SJSA1 (cell line): ENCODE measurements at places on chromosomes 13 and 19. TPM values are rescaled to one million over a fixed set of nuclear protein-coding genes. Genes with fewer than 3 reads are reported as not detected.

GFY gene
- not detected in 2 replicates for total RNA-seq

DPY19L3 gene
- 15.3 and 34.0 TPM in 2 replicates for total RNA-seq

ZGLP1 gene
- 1.2 TPM in 1 of 2 replicates, not detected in the other for total RNA-seq

TUBB4A gene
- total RNA-seq = not detected in 2 replicates

OR7D2 gene
- total RNA-seq = 0.03 TPM in 1 of 2 replicates, not detected in the other

CACNG8 gene
- not detected in 2 replicates for total RNA-seq

GRCh38 chr13:43544631-43545030, 242.1 kb downstream of the ENOX1 start:
- no peak overlapping the region for H3K4me3 ChIP-seq
- no peak for DNase-seq
- no peak overlapping the region for H3K27ac ChIP-seq
- no peaks in the 10 kb centered on the region for H3K36me3 ChIP-seq
- peaks cover 5% of the 10 kb centered on the region; the same call in 1 of the 2 replicates for H3K4me1 ChIP-seq

- peak; percentile 40 for DNase-seq
- peaks cover 71% of the 10 kb centered on the region for H3K36me3 ChIP-seq
- H3K4me1 ChIP-seq = peaks cover 6% of the 10 kb centered on the region
- H3K4me3 ChIP-seq = no peak overlapping the region
Measured at GRCh38 chr19:17209126-17210036, 5.8 kb upstream of the USE1 start.

GRCh38 chr13:66657165-66657881, 572.8 kb downstream of the PCDH9 start:
- peaks cover 19% of the 10 kb centered on the region for H3K4me1 ChIP-seq
- no peaks in the 10 kb centered on the region for H3K27me3 ChIP-seq
- no peaks in the 10 kb centered on the region for H3K36me3 ChIP-seq
- DNase-seq = peak; percentile 90
- peak overlapping the region; percentile 86 for H3K27ac ChIP-seq

DNA sequence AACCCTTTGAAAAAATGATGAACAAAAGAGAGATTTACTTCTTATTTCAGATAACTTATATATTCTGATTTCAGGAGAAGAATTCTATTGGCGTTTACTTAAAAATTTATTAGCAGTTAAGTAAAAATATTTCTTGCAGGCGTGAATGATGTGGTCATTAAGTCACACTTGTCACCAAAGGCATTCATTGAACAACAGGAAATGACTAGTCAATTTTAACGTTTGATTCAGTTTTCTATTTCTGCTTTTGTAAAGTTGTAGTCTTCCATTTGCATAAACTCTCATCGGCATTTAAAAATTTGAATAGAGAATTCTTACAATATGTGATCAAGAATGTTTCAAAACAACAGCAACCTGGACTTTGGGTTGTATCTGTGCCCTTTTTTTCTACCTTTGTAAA, 83.4 kb downstream of the GPR12 start:
- H3K27ac ChIP-seq = no peak overlapping the region
- H3K27me3 ChIP-seq = no peaks in the 10 kb centered on the region
- no peak for DNase-seq
- H3K36me3 ChIP-seq = no peaks in the 10 kb centered on the region
- H3K4me3 ChIP-seq = no peak overlapping the region

DNA sequence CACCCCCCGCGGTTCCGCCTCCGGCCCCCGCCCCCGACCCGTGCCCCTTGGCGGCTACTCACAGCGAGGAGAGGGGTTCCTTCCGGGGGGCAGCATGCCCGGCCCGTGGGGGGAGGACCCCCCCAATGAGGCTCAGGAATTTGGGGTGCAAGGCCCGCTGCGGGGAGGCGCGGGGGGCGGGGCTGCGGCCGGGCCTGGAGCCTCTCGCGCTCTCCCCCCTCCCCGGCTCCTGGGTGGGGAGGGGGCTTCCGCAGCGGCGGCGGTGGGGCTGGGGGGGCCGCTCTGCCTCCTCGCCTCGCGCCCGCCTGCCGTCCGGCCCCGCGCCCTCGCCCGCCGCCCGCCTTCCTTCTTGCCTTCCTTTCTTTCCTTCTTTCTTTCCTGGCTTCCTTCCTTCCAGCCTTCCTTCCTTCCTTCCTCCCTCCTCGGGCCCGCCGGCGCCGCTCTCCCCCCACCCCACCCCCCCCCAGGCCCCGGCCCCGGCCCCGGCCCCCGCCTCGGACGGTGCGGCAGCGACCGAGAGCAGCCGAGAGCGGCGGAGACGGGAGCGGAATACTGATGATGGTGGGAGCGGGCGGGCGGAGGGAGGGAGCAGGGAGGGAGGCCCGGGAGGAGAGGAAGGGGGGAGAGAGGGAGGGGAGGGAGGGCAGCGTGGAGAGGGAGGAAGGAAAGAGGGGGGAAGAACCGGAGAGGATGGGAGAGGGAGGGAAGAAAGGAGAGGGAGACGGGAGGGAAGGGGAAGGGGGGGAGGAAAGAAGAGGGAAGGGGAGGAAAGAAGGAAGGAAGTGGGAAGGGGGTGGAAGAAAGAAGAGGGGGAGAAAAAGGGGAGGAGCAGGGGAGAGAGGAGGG, at the start of gene LRRC4B:
Gene LRRC4B (minus strand): TSS at position 554 of the 846 bp plus-strand sequence. CDS start 19,597 bp downstream, outside the sequence.
- no peaks in the 10 kb centered on the region for H3K36me3 ChIP-seq
- H3K4me1 ChIP-seq = no peaks in the 10 kb centered on the region
- DNase-seq = no peak
- H3K27ac ChIP-seq = no peak within 1 kb of the TSS
- H3K27me3 ChIP-seq = peaks cover 31% of the 10 kb centered on the region
- no peak within 1 kb of the TSS for H3K4me3 ChIP-seq

DNA sequence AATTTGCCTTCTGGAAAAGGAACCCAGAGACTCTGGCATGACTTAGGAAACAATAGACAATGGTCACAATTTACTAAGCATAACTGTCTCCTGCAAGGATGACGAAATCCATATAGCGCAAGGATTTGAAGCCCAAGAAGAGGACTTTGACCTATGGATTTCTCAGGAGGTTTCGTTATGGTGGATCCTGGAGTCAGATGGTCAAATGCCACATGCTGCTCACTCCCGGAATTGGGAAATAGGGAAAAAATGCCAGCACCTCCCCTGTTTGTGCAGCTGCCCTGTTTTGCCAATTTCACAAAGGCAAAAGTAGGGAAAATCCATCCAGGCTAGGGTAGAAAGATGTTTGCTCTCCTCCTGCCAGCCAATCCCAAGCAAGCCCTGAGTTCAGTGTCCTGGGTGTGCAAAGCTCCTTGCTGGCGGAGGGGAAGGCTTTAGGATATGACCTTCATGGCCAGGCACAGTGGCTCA, 23.4 kb downstream of the RDH8 start:
- H3K27ac ChIP-seq = no peak overlapping the region
- H3K36me3 ChIP-seq = no peaks in the 10 kb centered on the region
- no peak for DNase-seq
- no peaks in the 10 kb centered on the region for H3K4me1 ChIP-seq

DNA sequence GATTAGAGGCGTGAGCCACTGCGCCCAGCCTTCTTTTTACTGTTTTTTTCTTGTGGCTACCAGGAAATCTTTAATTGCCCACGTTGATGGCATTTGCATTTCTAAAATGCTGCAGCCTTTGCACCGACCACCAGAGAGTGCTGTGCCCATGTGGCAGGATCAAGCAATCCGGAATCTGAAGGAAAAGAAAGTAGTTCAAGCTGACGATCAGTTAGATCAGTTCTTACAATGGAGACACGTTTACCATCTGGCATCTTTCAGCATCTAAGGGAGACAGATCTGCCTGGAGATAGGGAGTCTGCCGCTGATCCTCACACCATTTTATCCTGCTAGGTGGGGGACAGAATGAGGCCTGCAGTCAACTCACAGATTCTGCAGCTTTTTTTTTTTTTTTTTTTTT, 19.9 kb downstream of the TINCR start:
- H3K4me3 ChIP-seq = no peak overlapping the region
- no peaks in the 10 kb centered on the region for H3K4me1 ChIP-seq
- H3K36me3 ChIP-seq = no peaks in the 10 kb centered on the region
- no peak for DNase-seq

DNA sequence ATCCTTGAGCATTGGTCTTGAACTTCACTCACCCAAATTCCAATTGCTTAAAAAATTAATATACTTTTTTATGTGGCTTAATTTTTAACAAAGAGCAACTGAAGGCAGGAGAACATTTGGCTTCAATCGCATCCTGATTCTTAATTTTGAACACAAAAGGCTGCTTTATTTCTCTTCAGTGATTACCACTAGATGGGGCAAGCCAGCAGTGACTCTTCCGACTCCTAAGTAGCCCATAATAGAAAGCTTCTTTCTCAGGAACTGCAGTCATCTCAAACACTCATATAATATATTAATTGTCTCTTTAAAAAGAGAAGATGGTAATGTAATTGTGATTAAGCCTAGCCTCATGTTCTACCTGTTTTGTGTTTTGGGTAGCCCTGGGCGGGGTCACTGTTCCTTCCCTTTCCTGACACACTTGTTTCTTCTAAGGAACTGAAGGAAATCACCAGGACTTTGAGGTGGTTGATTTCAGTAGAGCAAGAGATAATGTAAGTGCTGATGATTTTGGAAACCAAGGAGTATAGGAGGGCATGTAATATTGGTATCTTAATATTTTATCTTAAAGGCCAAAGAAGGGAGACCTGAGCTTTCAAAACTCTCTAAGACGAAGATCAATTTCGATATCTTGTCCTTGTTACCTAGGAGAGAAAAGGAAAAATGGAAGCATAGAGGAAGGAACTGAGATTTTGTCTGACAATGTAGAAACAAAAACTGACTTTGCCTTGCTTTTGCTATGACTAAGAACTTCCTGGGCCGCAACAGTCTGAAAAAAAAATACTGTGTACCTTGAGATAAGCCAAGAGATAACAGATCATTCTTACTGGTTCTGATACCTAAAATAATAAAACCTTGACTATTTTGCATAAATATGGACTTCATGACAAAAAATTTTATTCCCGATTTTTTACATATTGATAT, 73.1 kb downstream of the TNFSF13B start:
- H3K27ac ChIP-seq = no peak overlapping the region
- H3K4me1 ChIP-seq = no peaks in the 10 kb centered on the region
- no peak overlapping the region for H3K4me3 ChIP-seq
- H3K36me3 ChIP-seq = no peaks in the 10 kb centered on the region
- peak; percentile 40 for DNase-seq

GRCh38 chr19:13961826-13962698, 9.8 kb downstream of the DCAF15 start:
- H3K27ac ChIP-seq = no peak overlapping the region
- peaks cover 16% of the 10 kb centered on the region for H3K4me1 ChIP-seq
- H3K4me3 ChIP-seq = no peak overlapping the region
- no peaks in the 10 kb centered on the region for H3K27me3 ChIP-seq
- H3K36me3 ChIP-seq = peaks cover 65% of the 10 kb centered on the region
- no peak for DNase-seq

- no peak for DNase-seq
- no peaks in the 10 kb centered on the region for H3K36me3 ChIP-seq
- H3K27ac ChIP-seq = no peak overlapping the region
- H3K4me1 ChIP-seq = no peaks in the 10 kb centered on the region
- H3K27me3 ChIP-seq = peaks cover 42% of the 10 kb centered on the region
Measured at GRCh38 chr13:112079696-112080095, 12.7 kb downstream of the SOX1 start.

DNA sequence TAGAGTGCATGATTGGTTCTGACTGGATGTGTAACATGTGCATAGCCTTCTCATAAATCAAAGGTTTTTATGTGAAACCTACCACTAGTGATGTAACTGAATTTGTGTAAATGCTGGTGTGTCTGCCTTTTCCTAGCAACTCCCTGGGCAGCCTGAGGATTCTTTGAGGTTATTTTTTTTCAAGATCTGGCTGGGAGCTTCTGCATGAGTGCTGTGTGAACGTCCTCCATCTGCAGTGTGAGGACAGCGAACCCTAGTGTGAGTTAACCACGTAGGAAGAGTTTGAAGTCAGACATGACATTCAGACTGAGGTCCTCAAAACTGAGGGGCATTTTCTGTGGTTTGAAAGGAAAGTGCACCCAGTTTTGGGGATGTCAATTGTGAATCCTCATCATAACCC, 39.9 kb downstream of the DPRX start:
- DNase-seq = no peak
- no peak overlapping the region for H3K4me3 ChIP-seq
- no peaks in the 10 kb centered on the region for H3K36me3 ChIP-seq
- H3K4me1 ChIP-seq = no peaks in the 10 kb centered on the region
- H3K27me3 ChIP-seq = no peaks in the 10 kb centered on the region
- H3K27ac ChIP-seq = no peak overlapping the region

GRCh38 chr19:35350591-35350990, 2.9 kb downstream of the FFAR1 start:
- peaks cover 11% of the 10 kb centered on the region for H3K27me3 ChIP-seq
- no peak overlapping the region for H3K27ac ChIP-seq
- H3K4me3 ChIP-seq = no peak overlapping the region
- no peaks in the 10 kb centered on the region for H3K4me1 ChIP-seq
- no peak for DNase-seq

GRCh38 chr13:19908350-19908986, 45.0 kb upstream of the ZMYM5 start:
- no peak overlapping the region for H3K27ac ChIP-seq
- H3K36me3 ChIP-seq = no peaks in the 10 kb centered on the region
- no peak for DNase-seq
- no peak overlapping the region for H3K4me3 ChIP-seq
- H3K4me1 ChIP-seq = no peaks in the 10 kb centered on the region

GRCh38 chr19:49831592-49831991, 13.5 kb downstream of the MED25 start:
- no peaks in the 10 kb centered on the region for H3K4me1 ChIP-seq
- DNase-seq = no peak
- H3K27ac ChIP-seq = no peak overlapping the region
- H3K36me3 ChIP-seq = peaks cover 67% of the 10 kb centered on the region
- no peaks in the 10 kb centered on the region for H3K27me3 ChIP-seq
- no peak overlapping the region for H3K4me3 ChIP-seq

- H3K4me1 ChIP-seq = no peaks in the 10 kb centered on the region
- H3K27me3 ChIP-seq = no peaks in the 10 kb centered on the region
- DNase-seq = no peak
- no peak overlapping the region for H3K27ac ChIP-seq
- no peak overlapping the region for H3K4me3 ChIP-seq
Measured at GRCh38 chr13:40878823-40879222, 89.4 kb downstream of the SLC25A15 start.

GRCh38 chr19:38293281-38293680, 10.8 kb upstream of the C19orf33 start:
- H3K27ac ChIP-seq = no peak overlapping the region
- H3K36me3 ChIP-seq = no peaks in the 10 kb centered on the region
- no peak for DNase-seq
- no peak overlapping the region for H3K4me3 ChIP-seq
